ENCODE measurements at places on chromosomes 6 and 20.

DNA sequence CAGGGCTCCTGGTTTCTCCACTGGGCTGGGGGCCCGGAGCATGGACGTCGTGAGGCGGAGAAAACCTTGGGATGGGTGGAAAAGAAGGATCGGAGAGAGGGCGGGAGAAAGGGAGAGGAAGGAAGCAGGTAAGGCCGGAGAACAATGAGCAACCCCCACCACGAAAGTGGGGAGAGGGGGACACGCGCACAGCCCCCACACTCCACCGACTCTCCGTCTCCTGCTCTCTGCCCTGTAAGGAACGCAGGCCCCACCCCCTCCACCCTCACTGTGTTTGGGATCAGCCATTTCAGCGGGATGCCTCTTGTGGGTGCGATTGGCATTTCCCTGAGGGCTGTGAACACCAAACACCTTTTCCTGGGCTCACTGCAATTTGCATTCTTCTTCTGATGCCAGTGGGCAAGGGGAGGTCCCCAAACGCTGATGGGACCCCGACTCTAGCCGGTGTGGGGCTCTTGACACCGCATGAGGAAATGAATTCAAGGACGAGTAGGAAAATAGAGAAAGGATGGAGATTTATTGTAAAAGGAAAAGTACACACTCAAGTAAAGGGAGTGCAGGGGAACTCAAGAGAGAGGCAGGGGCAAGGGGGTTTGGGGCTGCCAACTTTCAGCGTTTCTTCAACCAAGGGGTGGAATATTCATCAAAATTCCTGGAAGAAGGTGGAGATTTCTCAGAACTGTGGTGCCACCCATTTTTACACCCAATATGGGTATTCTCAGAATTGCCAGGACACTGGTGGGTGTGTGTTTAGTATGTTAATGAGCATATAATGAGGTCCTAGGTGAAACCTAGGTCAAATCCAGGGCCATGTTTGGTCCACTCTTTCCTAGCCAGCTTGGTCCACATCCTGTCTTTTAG lies 13.1 kb upstream of the RAET1L start:
- DNase-seq: peak; percentile 24

- DNase-seq: no peak
Observed at GRCh38 chr6:81758221-81758620, 5.7 kb upstream of the TENT5A start.

GRCh38 chr20:11331096-11331495 lies 586.6 kb upstream of the BTBD3 start:
- no peak for DNase-seq

DNA sequence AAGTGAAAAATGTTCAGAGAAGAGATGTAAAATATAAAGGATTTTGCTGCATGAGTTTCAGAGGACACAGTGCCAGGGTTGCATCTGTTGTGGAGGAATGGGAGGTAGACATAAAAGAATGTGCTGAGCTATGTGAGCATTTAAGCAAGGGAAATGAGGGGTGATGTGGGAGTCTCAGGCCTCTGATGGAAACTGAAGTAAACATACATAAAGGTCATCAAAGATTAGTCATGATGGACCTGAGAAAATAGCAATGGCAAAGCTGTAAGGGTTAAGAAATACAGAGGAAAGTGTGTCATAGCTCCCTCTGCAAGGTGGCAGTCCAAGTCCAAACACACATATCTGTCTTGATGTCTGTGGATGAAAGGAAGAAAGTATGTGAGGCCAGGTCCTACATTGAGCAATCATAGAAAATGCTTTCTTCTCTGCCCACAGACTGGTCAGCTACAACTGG lies 306.6 kb upstream of the ECI2 start:
- DNase-seq: no peak

DNA sequence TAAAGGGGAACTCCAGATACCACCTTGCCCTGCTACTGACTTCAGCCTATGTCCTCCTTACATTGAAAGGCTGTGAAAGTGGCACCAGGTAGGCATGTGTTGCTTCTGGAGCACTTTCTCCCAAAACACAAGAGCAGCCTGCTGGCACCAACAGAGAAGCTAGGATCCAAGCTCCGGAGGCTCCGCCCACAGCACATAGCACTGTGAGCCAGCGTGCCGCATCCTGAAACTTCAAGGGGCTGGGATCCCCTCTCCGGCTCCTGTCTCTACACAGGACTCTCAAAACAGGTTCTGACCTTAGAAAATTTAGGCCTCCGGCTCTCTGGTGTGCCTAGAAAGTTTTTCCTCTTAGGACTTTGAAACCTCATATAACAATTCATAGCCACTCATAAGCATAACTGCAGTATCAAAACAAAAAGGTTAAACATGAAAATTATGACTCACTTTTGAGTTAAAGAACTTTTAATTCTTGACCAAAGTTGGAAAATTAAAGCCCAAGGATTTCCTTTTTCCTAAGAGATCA lies 41.1 kb downstream of the EZR start:
- DNase-seq: no peak

DNA sequence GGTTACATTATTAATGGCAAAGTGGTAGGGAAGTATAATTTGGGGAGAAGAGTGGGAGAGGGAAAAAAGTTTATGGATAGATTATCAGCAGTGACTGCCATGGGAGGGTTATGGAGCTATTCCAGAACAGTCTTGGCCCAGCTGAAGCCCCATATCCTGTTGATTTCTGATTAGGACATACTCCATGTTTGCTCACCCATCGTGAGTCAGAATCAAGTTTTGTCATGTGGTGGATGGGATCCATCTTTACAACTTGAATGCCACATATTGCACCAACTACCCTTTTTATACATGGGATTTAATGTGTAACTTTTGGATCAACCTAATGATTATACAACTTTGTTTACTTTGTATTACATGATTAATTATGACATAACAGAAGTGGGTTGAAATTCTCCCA lies 217.0 kb downstream of the HAO1 start:
- DNase-seq: no peak

- DNase-seq: no peak
Observed at GRCh38 chr6:169839898-169840631, 88.6 kb downstream of the ERMARD start.

DNA sequence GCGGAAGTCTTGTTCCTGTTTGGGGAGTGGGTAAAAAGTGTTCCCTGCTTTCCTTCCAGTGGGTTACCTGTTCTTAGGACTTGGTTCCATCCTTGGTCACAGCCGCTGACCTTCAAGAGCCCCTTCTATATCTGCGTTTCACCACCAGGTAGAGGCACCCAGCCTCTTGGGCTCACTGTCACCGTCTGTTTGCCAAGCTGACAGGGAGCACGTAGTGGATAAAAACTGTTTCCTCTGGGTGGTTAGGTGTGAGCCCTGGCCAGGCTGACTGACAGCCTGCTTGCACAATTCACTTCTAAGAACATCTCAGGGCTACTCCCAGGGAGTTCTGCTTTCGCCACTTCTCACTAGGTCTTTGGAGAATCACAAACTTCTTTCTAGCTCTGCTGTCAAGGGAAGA lies 1.8 kb upstream of the JPH2 start:
- no peak for DNase-seq

DNA sequence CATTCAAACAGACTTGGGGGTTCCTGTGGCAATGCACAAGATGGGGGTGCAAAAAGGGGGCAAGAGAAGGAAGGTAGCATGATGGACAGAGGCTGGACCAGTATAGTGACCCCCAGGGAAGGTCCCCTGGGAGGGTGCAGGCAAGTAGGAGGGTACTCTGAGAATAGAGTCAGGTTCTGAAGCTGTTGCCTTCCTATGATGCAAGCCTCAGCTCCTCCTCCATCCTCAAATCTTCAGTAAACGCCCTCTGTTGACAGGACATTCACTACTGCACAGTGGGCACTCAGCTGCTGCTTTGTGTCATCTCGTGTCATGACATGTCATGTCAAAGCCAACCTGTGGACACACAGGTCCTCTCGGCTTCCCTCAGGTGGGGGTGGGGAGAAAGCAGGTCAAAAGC lies 5.8 kb upstream of the SDCBP2 start:
- no peak for DNase-seq

DNA sequence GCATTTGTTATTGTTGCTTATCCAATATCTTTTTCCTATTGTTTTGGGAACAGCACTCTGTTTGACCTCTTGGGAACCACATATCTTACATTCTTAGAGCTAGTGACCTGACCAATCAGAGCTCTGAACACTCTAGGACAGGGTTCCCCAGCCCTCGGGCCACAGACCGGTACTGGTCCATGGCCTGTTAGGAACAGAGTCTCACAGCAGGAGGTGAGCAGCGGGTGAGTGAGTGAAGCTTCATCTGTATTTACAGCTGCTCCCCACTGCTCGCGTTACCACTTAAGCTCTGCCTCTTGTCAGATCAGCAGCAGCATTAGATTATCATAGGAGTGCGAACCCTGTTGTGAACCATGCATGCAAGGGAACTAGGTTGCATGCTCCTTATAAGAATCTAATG lies 226.0 kb upstream of the TSHZ2 start:
- peak; percentile 72 for DNase-seq

GRCh38 chr6:24191346-24191745 lies 65.3 kb downstream of the NRSN1 start:
- DNase-seq: no peak

DNA sequence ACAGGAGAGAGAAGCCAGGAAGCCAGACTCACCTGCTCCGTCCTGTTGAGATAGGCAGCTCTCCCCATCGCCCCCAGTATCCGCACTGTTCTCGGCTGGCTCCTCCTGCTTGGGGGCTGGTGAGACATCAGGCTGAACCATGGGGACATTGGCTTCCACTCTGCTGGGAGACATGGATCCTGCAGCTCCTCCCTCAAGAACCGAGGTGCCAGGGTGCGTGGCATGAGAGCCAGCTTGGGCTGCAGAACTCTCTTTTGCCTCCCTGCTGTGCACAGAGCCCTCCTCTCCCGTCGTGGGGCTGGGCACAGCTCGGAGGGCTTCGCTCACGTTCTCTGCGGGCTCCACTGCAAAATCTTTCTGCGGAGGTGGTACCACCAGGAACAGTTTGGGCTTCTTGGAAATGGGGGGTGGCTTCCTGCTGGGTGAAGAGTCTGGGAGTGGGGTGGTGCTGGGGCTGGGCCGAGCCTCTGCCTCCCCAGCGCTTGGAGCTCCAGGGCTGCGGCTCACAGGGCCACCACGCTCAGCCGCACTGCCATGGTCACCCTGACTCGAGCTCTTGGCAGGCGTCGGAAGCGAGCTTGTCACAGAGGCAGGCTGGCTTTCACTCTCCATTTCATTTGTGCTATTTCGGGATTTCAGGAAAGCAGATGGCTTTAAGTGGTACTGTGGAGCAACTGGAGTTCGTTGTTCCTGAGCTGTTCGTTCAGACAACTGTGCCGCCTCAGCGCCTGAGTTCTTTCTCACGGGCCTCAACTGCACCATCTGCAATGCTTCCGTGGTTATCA lies 26.5 kb downstream of the HEBP2 start:
- no peak for DNase-seq

DNA sequence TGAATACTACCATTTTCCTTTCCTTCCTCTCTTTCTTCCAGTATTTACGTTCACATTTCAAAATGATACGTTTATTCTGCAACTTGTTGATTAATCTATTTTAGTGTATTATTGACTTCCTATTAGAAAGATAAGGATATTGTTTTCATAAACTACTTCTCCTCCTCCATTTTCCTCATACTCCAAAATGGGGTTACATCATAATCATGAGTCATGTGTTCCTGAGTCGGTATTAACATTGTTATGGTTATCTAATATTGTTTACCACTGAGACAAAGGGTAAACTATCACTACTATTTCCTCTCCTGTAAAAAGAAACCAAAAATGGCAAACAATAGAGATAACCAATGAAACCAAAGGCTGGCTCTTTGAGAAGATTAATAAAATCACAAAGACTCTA lies 126.5 kb upstream of the CDYL start:
- no peak for DNase-seq

DNA sequence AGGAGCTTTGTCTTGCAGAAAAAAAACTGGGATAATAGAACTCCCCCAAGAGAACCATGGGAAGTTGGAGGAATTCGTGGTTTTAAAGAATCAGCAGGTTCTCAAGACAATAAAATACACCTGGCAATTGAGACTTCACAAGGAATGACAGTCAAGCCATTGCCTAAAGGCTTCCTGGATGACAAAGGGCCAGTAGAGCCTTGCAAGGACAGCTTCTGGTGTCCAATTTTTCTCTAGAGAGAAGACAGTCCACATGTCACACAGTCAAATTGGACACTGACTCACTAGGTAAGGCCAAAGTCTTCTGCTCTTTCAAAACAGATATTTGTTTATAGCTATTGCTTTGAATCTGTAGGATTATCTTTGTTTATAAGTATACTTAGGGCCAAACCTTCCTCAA lies 80.3 kb upstream of the BMP5 start:
- no peak for DNase-seq

DNA sequence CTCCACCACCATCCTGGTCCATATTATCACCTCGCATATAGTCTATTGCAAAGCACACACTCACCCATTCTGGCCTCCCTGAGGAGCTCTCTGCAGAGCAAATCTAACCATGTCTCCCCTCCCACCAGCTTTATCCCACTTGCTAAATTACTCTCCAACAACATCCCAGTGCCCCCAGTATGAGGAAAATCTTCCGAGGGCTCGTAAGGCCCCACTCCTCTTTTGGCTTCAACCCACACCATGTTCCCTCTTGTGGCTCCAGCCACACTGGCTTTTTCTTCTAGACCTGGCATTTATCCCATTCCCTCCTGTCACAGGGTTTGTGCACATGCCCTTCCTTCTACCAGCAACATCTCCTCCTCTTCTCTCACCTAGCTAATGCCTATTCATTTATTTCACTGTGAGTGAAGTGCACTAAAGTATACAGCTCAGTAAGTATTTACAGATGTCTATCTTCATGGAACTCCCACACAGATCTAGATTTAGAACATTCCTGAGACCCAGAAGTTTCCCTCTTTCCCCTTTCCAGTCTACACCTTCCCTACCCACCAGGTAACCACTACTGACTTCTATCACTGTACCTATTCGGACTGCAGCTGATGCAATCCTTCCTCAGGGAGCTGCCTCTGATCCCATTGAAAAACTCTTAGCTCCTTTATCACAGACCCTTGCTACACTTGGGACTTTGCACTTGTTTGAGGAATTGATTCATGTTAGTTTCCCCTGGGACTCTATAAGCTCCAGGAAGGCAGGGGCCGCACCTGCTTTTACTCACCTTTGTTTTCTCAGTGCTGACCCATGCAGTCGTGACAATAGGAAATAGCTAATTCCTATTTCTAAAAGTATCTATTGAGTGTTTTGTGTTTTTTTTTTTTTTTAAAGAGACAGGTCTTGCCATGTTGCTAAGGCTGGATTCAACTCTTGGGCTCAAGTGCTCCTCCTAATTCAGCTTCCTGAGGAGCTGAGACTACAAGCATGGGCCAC lies 15.5 kb downstream of the MRPL14 start:
- DNase-seq: no peak

- DNase-seq: peak; percentile 17
Observed at GRCh38 chr20:34639755-34640222, 37.1 kb downstream of the PIGU start.

DNA sequence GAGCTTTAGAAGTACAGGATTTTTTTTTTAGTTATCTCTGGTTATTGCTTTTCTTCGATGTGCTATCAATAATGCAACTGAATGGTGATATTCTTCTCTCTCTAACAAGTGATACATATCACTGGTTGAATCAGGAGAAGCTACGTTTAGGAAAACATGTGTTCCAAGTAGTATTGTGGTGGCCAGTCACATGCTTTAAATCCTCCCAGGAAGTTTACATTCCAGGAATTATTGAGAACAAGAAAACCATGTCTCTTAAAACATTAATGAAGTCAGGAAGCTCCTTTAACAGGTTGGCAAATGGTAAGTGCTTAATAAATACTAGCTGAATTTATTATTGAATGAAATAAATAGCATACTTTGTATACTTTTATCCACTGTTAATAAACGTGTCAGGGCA lies 371.1 kb downstream of the BCKDHB start:
- DNase-seq: no peak

GRCh38 chr6:158357570-158358216 lies 45.4 kb downstream of the TULP4 start:
- no peak for DNase-seq
